ENCODE measurements at places on chromosomes 7 and 10.
A peak's percentile ranks its signal among the peaks of the same experiment; 100 is the strongest.

DNA sequence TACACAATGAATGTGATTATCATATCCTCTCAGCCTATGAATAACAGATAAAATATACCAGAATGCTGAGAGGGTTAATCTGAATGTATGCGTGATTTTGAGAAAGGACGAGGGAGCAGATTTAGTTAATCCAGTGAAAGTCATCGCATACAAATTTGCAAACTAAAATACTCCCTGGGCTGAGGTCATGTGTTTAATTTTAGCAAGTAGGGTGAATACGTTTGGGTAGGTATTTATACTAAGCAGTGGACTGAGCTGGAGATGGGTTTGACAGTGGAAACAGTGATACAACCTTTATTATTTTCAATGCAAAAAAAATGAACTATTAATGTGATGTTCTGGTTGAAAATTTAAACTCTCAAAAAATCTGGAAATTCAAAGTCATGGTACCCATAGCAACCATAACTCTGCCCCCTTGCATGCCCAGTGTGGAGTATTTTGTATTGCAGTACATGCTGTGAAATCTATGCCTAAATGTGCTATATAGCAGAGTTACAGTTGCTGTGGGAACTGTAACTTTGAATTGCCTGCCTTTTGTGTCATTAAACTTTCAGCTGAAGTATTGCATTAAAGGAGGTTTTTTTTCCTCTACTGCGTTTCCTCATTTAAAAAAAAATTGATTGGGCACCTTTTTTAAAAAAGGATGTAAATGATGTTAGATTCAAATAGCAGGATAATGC lies 9.5 kb upstream of the ARID5B start:
- no peak for DNase-seq

DNA sequence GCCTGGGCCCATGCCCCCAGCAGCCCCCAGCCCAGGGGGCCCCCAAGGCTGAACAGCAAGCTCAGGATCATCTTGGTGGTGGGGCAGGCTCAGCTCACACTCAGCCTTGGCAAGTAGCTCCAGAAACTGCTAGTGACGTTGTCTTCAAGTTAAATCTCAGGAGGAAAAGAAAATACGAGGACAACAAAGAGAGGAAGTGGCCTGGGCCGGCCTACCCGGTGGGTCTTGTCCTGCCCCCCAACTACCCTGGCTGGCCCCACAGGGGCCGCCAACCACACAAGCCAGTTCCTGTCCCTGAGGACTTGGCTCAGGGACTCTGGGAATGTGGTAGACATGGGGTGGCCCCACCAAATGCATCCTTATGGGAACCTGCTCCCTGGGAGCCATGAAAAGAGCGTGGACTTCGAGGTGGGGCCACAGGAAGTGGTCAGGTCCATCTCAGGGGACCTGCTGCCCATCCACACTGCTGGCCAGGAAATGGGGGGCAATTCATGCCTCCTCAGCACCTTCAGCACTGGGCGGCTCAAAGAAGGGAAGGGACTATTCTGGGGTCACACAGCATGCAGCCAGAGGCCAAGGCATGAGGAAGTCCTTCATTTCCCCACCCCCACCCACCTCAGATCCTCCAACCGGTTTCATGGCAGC lies at the start of gene MMRN2:
MMRN2 (minus strand) TSS at position 145 of the 645 bp plus-strand sequence; CDS start at position 71, 74 bp downstream.
- DNase-seq, result no peak

GRCh38 chr7:25901658-25902057 lies 250.3 kb upstream of the NFE2L3 start:
- no peak for DNase-seq

DNA sequence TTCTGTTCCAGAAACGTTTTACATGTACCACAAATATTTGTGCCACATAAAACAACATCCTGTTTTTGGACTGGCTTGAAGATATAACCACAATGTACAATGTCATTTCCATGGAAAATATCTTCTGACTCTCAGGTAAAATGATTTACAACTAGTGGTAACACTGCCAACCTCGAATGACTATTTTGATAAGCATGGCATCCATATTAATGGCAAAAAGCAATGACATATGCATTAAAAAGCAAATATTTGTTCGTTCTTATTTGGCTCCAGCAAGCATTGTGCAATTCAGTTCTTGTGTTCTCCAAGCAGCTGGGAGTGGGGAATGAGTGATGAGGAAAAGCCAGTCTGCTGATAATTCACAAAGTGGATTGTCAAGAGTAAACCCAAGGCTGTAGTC lies 289.0 kb downstream of the PLXDC2 start:
- DNase-seq, result no peak

- DNase-seq, result no peak
These were observed 748.4 kb upstream of the PHF14 start for GRCh38 chr7:10225275-10225674.

DNA sequence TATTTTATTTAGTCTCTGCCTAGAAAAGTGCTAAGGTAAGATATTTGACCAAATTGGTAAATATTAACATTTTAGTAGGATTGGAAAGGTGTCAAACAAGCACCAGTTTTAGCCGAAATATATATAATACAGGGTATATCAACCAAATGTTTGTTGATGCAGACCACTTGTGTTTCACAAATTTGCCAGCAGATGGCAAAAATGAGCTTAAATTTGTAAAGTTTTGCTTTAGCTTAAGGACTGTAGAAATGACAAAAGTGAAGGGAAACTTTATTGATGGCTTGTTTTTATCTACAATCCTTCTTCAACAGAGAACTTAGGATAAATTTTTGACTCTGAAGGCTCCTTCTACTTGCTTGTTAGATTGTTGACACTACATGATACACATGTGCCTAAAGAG lies 4.8 kb upstream of the POLR1F start:
- DNase-seq, result peak; percentile 17

GRCh38 chr10:95245425-95246055 lies 45.3 kb downstream of the PDLIM1 start:
- DNase-seq, result no peak

- DNase-seq, result no peak
These were observed 449.9 kb upstream of the ANKRD30A start for GRCh38 chr10:36675458-36675880.

DNA sequence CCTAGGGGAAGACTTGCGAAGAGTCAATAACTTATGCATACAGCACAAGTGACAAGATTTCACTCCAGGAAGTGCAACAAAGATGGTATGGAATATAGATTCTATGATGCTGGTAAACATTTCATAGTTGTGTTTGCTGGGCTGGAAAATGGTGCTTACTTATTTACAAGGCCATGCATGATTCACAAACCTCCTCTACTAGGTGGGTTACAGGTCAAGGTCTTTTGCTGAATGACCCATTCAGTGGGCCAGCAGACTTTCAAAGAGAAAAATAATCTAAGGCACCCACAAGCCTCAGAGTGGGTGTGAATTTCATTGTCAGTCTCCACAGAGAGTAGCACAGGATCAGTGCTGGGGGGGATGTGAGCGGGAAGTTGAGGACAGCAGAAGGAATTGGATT lies 378.5 kb downstream of the PLXNA4 start:
- DNase-seq, result no peak

DNA sequence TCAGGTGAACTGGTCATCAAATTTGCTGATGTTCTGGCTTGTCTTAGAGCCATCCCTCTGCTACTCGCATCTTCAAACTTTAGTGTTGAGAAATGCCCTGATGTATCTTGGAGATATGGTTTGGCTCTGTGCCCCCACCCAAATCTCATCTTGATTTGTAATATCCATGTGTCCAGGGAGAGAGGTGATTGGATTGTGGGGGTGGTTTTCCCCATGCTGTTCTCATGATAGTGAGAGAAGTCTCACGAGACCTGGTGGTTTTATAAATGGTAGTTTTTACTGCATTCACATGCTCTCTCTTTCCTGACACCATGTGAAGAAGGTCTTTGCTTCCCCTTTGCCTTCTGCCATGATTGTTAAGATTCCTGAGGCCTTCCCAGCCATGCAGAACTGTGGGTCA lies 74.0 kb upstream of the AFAP1L2 start:
- DNase-seq, result no peak

- DNase-seq, result no peak
These were observed 109.7 kb downstream of the PCDH15 start for GRCh38 chr10:54691331-54691730.

GRCh38 chr10:50467209-50467608 lies 156.5 kb downstream of the SGMS1 start:
- DNase-seq, result no peak

GRCh38 chr10:68829521-68829920 lies 2.2 kb downstream of the STOX1 start:
- DNase-seq, result no peak

- no peak for DNase-seq
These were observed 9.9 kb upstream of the GSAP start for GRCh38 chr7:77426052-77426404.

DNA sequence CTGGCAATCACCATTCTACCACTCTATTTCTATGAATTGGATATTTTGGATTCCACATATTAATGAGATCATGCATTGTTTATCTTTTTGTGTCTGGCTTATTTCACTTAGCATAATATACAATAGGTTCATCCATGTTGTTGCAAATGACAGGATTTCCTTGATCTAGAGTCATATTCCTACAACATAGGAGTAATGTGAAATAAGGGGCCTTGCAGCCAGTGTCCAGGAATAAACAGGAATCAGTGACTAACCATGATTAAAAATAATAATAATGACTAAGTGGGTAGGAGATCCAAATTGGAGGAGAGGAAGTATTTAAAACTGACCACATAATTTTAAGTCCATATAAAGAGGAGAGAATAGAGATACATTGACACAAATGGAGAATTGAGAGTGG lies 49.9 kb downstream of the SCIN start:
- no peak for DNase-seq

DNA sequence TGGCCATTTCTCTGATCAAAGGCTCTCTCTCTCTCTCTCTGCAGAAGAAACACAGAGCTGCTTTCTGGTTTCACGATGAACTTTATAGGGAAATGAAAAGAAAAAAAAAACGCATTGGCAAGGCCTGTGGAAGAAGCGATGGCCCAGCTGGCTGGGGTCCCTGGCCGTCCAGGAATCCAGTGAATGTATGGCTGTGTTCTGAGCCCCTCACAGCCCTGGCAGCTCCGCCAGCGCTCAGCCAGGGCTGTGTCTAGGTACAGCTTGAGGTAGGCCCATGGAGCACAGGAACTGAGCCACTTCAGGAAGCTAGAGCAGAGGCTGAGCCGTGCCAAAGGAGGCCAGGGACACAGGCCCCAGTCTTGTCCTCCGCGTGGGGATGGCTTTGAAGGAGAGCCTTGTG lies 13.1 kb upstream of the UCMA start:
- no peak for DNase-seq

DNA sequence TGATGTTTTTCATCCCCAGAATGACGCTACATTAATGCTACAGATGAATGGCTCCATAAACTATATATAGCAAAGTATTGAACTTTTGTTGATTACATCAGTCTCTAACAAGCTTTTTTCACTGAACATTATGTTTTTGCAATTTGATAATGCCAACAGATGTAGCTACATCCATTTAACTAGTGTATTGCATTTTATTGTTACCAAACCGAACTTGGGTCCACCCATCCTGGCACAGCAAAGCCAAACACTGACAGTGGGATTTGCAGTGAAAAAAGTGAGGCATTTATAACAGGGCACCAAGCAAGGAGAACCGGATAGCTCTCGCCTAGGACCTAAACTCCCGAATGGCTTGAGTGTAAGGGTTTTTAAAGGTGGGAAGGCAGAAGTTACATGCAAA lies 182.8 kb upstream of the TNS3 start:
- no peak for DNase-seq

- no peak for DNase-seq
These were observed 18.4 kb upstream of the GOLGA7B start for GRCh38 chr10:97831259-97831658.

- DNase-seq, result no peak
These were observed 44.0 kb downstream of the CCDC7 start for GRCh38 chr10:32489901-32490300.

Data from stimulated activated CD4-positive, alpha-beta T cell treated with anti-CD3 and anti-CD28 coated beads, Interleukin-2, amount 100 ng/mL, for 4 hours (primary cell).